Smooth muscle cell of trachea (primary cell): ENCODE measurements at places on chromosomes 1 and 21. TPM values are rescaled to one million over a fixed set of nuclear protein-coding genes. Genes with fewer than 3 reads are reported as not detected.

Gene PPIAL4G
- total RNA-seq = not detected in 2 replicates

Gene S100A12
- total RNA-seq = not detected in 2 replicates

Gene C1orf141
- under 0.01 TPM in 1 of 2 replicates, not detected in the other for total RNA-seq

Gene ACTA1
- total RNA-seq = not detected in 2 replicates

Gene SLC5A9
- total RNA-seq = not detected in 2 replicates
